ENCODE measurements at places on chromosomes 7 and 10. TPM values are rescaled to one million over a fixed set of nuclear protein-coding genes. Genes with fewer than 3 reads are reported as not detected.

TMEM273 gene
- total RNA-seq, result not detected

ETV1 gene
- 20.8 TPM for total RNA-seq

PTPRZ1 gene
- total RNA-seq, result not detected

FOXK1 gene
- total RNA-seq, result 47.8 TPM

AKR1E2 gene
- total RNA-seq, result 2.7 TPM

NODAL gene
- not detected for total RNA-seq

DNAH11 gene
- 1.2 TPM for total RNA-seq

SLC13A1 gene
- not detected for total RNA-seq

FBH1 gene
- 58.1 TPM for total RNA-seq

EVX1 gene
- not detected for total RNA-seq

IFIT5 gene
- total RNA-seq, result 19.2 TPM

CALY gene
- 14.1 TPM for total RNA-seq

FAM131B gene
- 3.9 TPM for total RNA-seq

SH2D4B gene
- not detected for total RNA-seq

TMEM72 gene
- not detected for total RNA-seq

LIPK gene
- not detected for total RNA-seq

ABCB1 gene
- total RNA-seq, result not detected

ASB13 gene
- 17.2 TPM for total RNA-seq

PDCD4 gene
- total RNA-seq, result 41.0 TPM

TMEM60 gene
- total RNA-seq, result 25.2 TPM

ECHDC3 gene
- 29.9 TPM for total RNA-seq

HOXA3 gene
- total RNA-seq, result 8.1 TPM

GPR15LG gene
- total RNA-seq, result not detected

NPTX2 gene
- 0.96 TPM for total RNA-seq

CUBN gene
- 0.16 TPM for total RNA-seq

ATRNL1 gene
- total RNA-seq, result 0.56 TPM

NUP42 gene
- 18.0 TPM for total RNA-seq

OR6V1 gene
- not detected for total RNA-seq

PAPSS2 gene
- 44.0 TPM for total RNA-seq

PRPS1L1 gene
- total RNA-seq, result not detected

AEBP1 gene
- total RNA-seq, result 84.2 TPM

GALNT17 gene
- total RNA-seq, result not detected

GCK gene
- total RNA-seq, result 0.56 TPM

FZD8 gene
- 1.8 TPM for total RNA-seq

BTBD16 gene
- total RNA-seq, result not detected

ADAP1 gene
- 14.8 TPM for total RNA-seq

TPK1 gene
- 1.1 TPM for total RNA-seq

UPP1 gene
- total RNA-seq, result 38.4 TPM

AGBL3 gene
- total RNA-seq, result 0.52 TPM

SPDYE8 gene
- not detected for total RNA-seq

PRRT4 gene
- 0.16 TPM for total RNA-seq

PDIA4 gene
- total RNA-seq, result 186 TPM

ZNF12 gene
- 19.8 TPM for total RNA-seq

ITIH2 gene
- not detected for total RNA-seq

KCP gene
- not detected for total RNA-seq

NAT16 gene
- not detected for total RNA-seq

UTF1 gene
- not detected for total RNA-seq

AS3MT gene
- total RNA-seq, result 1.8 TPM

FOXI2 gene
- total RNA-seq, result not detected

TAS2R3 gene
- 1.1 TPM for total RNA-seq

CFTR gene
- 0.13 TPM for total RNA-seq

All from epithelial cell of alveolus of lung (primary cell).